ENCODE measurements at places on chromosomes 2 and 18.

- no peak for DNase-seq
Observed at GRCh38 chr2:46441838-46442712, 37.3 kb upstream of the TMEM247 start.

GRCh38 chr2:88829607-88830463 is 138.4 kb downstream of the RPIA start:
- no peak for DNase-seq

- DNase-seq, result no peak
Observed at GRCh38 chr18:43651057-43651456, 373.8 kb upstream of the SYT4 start.

DNA sequence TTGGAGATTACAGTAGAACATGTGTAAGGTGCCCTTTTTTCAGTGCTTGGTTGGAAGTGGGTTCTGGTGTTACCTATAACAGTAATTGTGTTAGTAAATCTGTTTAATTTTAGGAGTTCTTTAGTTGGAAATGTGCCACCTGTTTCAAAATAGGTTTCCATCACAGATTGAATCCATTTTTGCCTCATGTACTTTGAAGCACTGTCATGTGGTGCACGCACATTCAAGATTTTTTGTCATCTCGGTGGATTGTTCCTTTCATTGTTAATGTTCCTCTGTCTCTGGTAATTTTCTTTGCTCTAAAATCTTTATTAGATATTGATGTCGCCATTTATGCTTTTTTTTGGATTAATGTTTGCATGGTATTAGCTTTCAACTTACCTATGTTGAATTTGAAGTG is 1.3 kb downstream of the ATP9B start:
- no peak for DNase-seq

- no peak for DNase-seq
Observed at GRCh38 chr2:51031021-51031780, 731 bp downstream of the NRXN1 start.

DNA sequence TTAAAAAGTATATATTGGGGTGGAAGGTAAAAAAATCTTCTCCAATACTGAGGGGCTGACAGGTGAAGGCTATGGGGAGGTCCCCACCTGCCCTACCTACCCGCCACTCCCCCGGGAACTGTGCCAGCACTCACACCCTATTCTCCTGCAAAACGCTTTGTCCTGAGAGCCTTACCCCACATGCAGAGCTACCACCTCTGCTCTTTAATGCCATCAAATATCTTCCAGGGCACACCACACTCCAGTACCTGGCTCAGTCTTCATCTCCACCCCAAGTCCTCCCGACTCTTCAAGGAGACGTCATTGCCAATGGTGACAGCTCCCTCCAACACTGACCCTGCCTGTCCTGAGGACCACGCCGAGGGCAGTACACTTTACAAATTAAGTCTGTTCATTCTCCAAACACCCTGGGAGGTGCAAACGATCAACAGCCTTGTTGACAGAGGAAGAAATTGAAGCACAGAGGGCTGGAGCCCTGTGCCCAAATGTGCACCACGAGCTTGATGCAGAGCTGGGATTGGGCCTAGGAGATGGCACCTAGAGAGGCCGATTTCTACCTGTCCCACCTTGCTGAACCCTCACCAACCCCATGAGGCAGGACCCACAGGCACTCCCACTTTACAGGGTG is 6.0 kb upstream of the GPR55 start:
- no peak for DNase-seq

DNA sequence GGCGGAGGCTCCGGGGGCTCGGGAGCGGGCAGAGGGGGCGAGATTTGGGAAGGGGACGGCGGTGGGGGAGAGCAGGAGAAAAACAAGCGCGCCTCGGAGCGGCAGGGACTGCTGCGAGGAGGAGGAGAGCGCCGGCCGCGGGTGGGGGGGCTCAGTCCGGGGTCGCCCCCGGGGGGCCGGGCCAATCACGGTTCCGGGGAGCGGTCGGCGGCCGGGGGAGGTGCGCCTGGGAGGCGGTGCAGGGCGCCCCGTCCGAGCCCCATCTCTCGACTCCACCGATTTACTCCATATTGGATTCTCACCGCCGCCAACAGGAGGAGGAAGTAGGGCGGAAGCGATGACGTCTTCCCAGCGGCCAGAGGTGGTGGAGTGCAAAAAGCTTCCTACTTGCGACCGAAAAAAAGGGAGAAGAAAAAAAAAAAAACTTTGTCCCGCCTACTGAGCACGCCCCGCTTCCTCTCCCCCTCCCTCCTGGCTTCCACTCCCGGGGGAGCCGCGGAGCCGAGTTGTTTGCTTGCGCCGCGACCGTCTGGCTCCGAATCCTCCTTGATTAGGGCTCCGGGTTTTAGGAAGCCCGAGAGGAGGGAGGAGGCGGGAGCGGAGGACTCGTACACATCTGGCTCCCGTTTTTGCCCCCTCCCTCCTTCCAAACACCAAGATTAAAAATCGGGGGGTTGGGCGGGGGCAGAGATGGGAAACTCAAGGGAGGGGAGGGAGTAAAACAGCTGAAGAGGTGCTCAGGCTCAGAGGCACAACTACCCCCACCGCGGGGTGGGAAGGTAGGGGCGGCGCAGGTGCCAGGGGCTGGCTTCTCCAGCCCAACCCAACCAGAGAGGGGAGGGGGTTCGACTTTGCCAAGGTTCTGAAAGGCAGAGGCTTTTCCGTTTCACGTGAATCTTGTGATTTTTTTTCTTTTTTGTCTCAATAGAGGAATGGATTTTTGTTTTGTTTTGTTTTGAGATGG is at the start of gene SPRED2:
Gene SPRED2, minus strand, starts transcription at position 373 of the 964 bp plus-strand sequence. CDS start 612 bp downstream, outside the sequence.
- DNase-seq, result peak; percentile 80

DNA sequence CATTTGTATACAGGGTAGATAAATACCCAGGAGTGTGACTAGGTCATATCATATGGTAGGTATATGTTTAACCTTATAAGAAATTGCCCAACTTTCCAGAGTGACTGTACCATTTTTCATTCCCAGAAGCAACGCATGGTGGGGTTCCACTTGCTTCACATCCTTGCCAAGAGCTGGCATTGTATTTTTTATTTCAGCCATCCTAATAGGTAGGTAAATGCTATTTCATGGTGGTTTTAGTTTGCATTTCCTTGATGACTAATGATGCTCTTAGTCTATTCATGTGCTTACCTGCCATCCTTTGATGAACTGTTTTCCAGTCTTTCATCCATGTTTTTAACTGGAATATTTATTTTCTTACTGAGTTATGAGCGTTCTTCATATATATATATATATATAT is 51.9 kb downstream of the MAP4K3 start:
- no peak for DNase-seq

DNA sequence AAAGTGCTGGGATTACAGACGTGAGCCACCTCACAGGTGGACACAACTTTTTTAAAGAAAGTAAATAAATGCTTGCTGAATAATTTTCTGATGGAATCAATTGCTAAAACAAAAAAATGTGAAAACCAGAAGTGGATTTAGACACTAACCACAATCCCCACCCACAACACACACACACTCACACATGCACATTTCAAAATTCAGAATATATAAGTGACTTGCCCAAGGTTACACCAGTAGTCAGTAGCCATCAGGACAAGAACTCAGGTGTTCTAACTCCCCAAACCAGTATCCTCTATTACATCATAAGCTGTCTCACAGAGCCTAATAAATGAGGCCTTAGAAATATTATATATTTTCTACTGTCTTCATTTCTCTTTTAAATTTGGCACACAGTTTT is 1923.6 kb upstream of the PIK3C3 start:
- no peak for DNase-seq

All from CD4-positive, alpha-beta T cell treated with Interleukin-4 for 1 hour (primary cell).